Stimulated activated CD4-positive, alpha-beta T cell treated with anti-CD3 and anti-CD28 coated beads, Interleukin-1b, Interleukin-23, amount 100 ng/mL, for 1 hour (primary cell): ENCODE measurements at places on chromosomes 1 and 21.

- no peak for DNase-seq
Measured at GRCh38 chr21:35321322-35322200, 272.5 kb upstream of the RUNX1 start.

- no peak for DNase-seq
Measured at GRCh38 chr1:51733793-51734522, 117.1 kb downstream of the OSBPL9 start.

DNA sequence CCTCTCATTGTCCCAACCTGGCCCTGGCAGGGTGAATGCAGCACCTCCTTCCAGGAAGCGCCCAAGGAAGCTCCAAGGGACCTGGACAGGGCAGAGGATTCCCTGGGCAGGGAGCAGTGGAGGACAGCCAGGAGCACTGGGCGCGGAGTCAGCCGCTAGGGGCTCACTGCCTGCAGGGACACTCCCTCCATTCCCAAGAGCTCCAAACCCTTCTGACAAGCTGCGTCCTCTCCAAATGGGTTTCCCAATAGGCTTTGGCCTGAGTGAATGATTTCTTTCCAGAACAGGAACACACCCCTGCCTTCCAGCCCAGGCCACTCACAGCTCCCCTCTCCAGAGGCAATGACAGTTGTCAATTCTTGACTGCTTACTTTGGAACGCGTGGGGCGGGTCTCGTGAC, 128.5 kb upstream of the EDN2 start:
- no peak for DNase-seq

DNA sequence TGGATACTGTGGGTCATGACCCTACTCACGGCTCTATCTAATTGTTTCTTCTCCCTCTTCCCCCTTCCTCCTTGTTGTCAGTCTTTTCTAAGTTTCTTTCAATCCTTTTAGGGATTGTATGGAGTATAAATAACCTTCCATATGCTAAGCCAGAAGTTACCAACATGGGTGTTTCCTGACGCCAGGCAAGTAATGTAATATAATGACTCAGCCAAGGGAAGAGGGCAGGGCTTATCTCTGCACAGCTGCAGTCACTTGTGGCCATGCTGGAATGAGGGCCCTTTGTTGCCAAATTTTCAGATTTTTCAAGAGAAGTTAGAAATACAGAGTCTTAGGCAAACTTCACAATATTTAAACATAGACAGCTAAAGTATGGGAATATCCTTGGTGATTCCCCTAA, 194.6 kb downstream of the ST6GALNAC3 start:
- DNase-seq, result no peak

DNA sequence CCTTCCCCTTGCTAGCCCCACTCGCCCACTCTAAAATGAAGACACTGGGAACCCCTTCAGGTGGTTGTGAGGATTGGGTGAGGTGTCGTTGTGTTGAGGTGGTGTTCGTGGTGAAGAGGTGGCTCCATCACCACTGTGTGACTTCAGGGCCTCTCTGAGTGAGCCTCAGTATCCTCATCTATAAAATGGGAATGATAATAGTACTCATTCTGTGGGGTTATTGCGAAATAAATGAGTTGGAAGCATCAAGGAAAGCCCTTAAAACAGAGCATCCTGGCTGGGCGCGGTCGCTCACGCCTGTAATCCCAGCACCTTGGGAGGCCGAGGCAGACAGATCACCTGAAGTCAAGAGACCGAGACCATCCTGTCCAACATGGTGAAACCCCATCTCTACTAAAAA, 6.7 kb upstream of the MARCKSL1 start:
- no peak for DNase-seq
